ENCODE measurements at places on chromosomes 1 and 21.

GRCh38 chr1:181141431-181141910, 53.0 kb downstream of the IER5 start:
- no peak for DNase-seq

GRCh38 chr1:198660341-198661261, 21.8 kb downstream of the PTPRC start:
- peak; percentile 53 for DNase-seq

DNA sequence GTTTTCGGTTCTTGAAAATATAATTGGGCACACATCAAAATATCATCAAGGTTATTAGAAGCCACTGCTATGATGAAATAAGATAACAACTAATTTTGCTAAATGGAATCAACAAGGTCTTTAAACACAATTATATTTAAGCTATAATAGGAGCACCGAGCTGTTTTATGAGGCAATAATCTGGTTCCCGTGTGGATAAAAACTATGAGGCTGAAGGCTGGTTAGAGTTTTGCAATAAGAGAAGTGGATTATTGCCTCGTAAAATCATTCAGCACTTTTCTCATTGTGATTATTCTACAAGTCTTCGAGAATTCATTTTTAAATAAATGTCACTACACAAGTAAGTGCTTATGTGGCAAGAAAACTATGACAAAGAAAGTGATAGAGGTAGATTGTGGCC, 975.7 kb upstream of the ADGRL2 start:
- DNase-seq, result no peak

DNA sequence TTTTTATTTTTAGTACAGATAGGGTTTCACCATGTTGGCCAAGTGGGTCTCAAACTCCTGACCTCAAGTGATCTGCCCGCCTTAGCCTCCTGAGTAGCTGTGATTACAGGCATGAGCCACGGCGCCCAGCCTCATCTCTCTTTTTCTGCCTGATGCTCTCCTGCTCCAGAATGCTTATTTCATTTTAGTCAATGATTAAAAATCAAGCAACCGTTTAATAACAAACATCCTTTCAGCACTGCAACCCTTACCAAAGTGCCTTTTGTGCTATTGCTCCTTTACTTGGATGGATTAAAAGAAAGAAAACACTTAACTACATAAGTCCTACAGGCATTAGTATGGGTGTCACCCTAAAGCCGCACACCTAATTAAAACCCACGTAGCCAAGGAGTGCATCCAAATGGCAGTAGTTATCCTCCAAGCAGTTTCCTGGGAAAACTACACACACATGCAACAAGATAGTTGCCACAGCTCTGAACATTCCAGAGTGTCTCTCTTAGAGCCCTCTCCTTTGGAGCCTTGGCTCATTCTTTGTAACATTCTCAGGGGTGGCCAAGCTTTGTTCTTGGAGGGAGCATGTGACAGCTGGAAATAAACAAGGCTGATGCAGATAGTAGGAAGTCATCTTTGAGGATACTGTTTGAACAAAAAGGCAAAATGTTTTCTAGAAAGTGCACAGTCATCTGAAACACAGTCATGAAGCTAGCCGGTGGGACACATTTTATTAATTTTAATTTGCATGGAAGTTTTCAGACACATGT, 51.2 kb downstream of the KCNJ15 start:
- no peak for DNase-seq

- DNase-seq, result no peak
Measured at GRCh38 chr1:234863551-234863971, 253.6 kb upstream of the IRF2BP2 start.

DNA sequence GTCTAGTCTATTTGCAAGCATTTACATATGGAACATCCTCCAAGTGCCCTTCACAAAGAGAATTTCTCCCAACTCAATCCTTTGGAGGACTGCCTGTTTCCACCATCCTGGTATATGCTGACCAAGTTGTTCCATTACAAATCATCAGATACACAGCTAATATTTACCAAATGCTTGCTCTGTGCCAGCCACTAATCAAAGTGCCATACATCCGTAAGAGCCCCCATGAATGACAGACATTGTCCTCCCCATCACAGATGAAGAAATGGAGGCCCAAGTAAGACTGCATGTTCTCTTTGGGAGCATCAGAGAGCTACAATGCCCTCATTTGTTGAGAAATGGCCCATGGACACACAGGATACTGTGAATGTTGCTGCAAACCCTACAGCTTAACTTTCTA, 130.0 kb upstream of the BACE2 start:
- DNase-seq, result no peak

GRCh38 chr1:12153181-12153785, 13.5 kb upstream of the TNFRSF1B start:
- no peak for DNase-seq

DNA sequence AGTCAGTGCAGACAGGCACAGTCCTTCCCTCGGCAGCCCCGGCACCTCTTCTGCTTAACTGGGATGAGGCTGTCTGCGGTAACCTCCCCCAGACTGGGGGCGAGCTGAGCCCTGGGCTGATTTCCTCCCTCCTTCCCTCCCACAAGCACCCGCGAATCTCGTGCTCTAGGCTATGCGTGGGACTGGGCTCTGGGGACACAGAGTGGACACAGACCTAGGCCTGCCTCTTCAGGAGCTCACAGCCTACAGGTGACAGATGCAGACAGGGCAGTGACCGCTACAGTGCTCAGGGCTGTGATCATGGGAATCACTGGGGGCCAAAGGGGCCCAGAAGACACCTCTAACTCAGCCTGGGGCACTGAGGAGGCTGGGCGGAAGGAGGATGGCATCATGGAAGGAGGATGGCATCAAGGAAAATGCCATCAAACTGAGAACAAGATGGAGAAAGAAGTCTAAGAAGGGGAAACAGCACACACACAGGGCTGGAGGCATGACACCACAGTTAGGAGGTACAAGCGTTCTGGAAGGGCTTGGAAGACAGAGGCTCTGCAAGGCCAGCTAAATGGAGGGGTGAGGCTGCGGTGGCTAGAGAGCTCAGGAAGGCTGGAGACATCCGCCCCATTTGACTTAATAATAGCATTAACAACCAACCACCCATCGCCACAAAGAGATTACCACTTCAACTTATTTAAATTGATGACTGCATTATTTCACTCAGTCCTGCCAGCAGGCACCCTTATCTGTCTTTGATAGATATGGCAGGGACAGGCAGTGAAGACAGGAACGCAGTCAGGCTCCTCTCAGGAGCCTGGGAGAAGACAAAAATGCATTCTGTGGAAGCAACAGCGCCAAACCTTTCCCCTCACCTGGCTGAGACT, 4.2 kb downstream of the TTC39A start:
- DNase-seq, result no peak

DNA sequence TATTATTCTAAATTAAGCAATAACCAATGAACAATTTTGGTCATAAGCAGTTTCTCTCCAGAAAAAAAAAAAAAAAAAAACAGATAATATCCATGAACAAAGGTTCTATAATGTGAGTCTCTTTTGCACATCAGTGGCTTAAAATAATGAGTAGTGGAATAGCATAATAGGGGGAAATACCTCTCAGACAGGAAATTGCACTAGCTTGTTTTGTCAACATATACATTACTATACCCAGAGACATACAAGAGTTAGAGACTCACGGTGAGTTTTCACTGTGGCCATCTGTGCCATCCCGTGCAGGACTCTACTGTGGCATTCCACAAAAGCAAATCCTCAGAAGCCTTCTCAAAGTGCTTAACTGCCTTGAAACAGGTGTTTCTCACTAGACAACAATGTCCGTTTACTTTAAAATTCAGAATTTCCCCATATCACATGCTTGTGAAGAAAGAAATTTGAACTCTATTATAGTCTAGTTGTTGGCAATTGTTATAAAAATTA, 697.9 kb downstream of the USP25 start:
- no peak for DNase-seq

- peak; percentile 68 for DNase-seq
Measured at GRCh38 chr1:942411-942821, 16.6 kb downstream of the NOC2L start.

GRCh38 chr1:199815947-199816346, 211.6 kb upstream of the NR5A2 start:
- no peak for DNase-seq

GRCh38 chr1:67754526-67754920, 69.5 kb downstream of the GADD45A start:
- no peak for DNase-seq

DNA sequence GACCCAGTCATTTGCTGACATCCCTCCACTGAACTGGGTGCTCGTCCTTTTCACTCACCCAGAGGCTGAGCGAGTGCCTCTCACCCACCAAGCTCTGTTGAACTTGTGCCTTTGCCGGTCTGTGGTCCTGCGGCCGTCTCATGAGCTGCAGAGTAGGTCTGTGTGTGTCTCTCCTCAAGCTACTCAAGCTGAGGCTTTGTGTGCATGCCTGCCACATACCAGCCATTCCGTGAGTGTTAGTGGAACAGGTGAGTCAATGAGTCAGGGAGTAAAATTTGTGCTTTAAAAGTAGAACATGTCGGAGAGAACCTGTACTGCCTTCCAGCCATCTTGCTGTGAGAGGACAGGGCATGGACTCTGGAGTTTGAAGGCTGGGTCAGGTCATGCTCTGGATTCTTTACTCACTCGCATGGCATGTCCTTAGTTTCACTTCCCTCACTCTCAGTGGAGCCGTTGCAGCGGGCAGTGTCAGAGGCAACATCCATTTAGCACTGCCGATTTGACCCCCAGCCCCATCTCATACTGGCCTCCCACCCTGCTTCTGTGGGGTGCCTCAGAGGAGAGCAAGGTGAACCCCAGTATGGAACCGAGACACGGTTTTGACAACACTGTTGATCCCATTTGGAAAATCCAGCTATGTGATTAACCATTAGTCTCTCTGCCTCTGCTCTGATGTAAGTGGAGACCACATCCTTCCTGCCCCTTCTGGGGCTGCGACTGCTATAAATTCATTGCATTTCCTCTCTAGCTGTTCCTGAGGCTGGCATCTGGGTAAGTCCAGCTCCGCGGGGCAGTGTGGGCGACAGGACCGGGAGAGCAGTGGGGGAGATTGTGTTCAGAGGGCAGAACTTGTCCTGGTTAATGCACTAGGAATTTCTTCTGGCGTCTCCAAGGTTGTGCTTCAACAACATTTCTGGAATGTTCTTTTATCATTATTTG, at the start of gene NLRP3:
Gene NLRP3 (plus strand): TSS at position 751 of the 939 bp plus-strand sequence. CDS start 2,628 bp downstream, outside the sequence.
- no peak for DNase-seq

DNA sequence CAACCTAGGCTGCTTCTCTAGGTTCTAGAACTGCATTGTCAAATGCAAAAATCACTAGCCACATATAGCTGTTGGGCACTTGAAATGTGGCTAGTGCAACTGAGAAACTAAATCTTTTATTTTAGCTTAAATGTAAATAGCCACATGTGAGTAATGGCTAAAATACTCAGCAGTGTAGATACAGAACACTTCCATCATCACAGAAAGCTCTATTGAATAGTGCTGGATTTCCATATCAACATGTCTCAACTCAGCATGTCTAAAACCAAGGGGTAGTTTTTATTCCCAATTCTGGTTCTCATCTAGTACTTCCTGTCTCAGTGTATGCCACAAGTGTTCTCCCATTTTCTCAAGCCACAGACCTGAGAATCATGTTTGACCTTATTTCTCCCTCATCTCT, 7.5 kb upstream of the TP53BP2 start:
- no peak for DNase-seq

DNA sequence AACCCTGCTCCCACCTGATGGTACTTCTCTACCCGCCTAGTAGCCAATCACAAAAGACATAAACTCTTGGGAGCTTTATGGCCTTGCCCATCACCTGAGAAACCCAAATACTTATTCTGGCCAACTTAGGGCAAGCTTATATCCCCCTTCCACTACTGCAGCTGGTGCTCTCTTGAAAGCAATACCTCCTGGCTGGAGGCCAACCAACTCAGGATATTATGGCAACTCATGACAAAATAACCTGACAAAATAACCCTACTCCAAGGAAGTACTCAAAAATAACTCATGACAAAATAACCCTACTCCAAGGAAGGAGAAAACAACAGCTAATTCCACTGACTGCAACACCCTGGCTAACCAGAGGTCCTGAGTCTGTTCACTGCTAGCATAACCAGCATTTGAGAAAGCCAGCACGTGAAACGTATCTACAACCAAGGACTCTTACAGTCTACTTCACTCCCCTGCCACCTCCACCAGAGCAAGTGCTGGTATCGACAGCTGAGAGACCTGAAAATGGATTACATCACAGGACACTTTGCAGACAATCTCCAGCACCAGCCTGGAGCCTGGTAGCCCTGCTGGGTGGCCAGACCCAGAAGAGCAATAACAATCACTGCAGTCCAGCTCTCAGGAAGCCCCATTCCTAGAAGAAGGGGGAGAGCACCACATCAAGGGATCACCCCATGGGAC, 179.9 kb downstream of the COL24A1 start:
- no peak for DNase-seq

- no peak for DNase-seq
Measured at GRCh38 chr1:184242507-184242943, 144.3 kb upstream of the C1orf21 start.

GRCh38 chr1:170376801-170377385, 155.1 kb upstream of the GORAB start:
- no peak for DNase-seq

GRCh38 chr1:58201492-58202106, 344.9 kb downstream of the OMA1 start:
- no peak for DNase-seq

- DNase-seq, result no peak
Measured at GRCh38 chr1:117011334-117011733, 9.8 kb downstream of the CD101 start.

- no peak for DNase-seq
Measured at GRCh38 chr1:111598544-111598943, 21.0 kb upstream of the RAP1A start.

DNA sequence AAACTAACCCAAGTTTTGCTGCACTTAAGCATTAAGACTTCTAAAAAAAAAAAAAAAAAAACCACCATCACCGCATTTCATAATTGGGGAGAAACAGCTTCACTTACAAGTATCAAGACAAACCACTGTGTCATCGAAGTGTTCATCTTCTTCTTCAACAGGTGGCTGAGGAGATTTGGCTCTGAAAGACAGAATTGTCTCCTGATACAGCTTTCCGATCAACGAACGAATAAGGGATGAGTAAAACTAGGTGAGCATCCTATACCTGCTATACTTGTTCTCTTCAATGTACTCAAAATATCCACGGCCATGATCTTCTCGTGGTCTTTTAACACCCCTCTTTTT, 2.0 kb downstream of the HNRNPU start:
- peak; percentile 64 for DNase-seq

DNA sequence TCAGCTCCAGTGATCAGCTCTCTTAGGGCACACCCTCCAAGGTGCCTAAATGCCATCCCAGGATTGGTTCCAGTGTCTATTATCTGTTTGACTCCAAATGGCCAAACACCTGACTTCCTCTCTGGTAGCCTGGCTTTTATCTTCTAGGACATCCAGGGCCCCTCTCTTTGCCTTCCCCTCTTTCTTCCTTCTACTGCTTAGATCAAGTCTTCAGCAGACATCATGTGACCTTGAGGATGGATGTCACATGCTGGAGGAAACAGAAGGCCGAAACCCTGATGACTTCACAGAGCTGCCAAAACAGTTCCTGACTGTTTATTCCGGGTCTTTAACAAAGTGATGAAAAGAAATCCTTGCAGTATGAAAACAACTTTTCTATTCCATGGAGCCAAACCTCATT, 24.4 kb upstream of the WDR26 start:
- DNase-seq, result no peak
